CD4-positive, alpha-beta T cell (primary cell): ENCODE measurements at places on chromosomes 11 and 22.

- no peak for DNase-seq
- H3K36me3 ChIP-seq, result no peaks in the 10 kb centered on the region
- H3K4me1 ChIP-seq, result no peaks in the 10 kb centered on the region
- H3K4me3 ChIP-seq, result no peak overlapping the region
- H3K27ac ChIP-seq, result no peak overlapping the region
These were observed 52.5 kb upstream of the A4GALT start for GRCh38 chr22:42773167-42773566.

DNA sequence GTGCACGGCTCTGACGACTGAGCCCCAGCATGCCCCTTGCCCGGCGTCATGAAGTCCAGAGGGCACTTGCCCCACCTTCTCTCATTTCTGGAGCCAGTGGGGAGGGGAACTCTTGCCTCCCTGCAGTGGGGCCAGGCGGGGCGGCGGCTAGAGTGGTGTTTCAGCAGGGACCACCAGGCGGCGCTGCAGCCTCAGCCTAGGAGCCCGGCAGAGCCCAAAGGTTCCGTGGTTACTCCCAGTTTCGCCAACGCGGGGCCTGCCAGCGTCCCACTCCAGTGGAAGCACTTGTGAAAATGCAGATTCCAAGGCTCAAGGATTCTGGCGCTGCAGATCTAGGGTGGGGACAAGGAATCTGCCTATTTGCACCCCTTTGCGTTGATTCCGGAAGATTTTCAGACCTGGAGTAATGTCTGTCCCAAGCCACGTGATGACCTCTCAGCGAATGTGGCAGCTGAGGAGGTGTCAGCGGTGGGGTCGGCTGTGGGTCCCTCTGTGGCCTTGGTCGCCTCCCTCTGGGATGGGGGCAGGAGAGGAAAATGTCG lies 55.7 kb downstream of the CD82 start:
- peak; percentile 51 for DNase-seq
- peaks cover 38% of the 10 kb centered on the region for H3K4me1 ChIP-seq
- H3K4me3 ChIP-seq, result no peak overlapping the region
- H3K36me3 ChIP-seq, result peaks cover 46% of the 10 kb centered on the region
- H3K27ac ChIP-seq, result no peak overlapping the region

- H3K27ac ChIP-seq, result no peak overlapping the region
- DNase-seq, result no peak
- no peaks in the 10 kb centered on the region for H3K36me3 ChIP-seq
- H3K4me1 ChIP-seq, result no peaks in the 10 kb centered on the region
These were observed 163.8 kb downstream of the FAT3 start for GRCh38 chr11:92388380-92388779.

DNA sequence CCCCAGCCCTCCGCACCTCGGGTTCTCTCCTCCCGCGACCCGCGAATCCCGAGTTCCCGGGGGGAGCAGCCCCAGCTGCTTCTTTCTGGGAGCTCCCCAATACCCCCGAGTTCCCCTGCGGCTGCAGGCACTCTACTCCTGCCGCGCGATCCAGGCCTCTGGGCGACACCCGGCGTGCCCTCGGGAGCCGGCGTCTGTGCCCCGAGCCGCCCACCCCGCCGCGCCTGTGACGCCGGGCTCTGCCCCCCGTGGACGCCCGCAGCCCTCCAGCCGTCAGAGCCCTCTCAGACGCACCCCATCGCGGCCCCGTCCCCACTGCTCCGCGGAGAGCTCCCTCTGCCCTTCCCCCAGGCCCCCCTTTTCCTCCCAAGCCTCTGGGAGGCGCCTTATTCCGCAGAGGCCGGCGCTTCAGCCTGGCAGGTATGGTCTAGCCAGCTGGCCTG lies 422 bp downstream of the GLB1L2 start:
- no peaks in the 10 kb centered on the region for H3K36me3 ChIP-seq
- H3K27me3 ChIP-seq, result peaks cover 2% of the 10 kb centered on the region
- DNase-seq, result peak; percentile 12
- H3K4me3 ChIP-seq, result peak overlapping the region; percentile 80
